ENCODE measurements at places on chromosomes 5 and 9.

DNA sequence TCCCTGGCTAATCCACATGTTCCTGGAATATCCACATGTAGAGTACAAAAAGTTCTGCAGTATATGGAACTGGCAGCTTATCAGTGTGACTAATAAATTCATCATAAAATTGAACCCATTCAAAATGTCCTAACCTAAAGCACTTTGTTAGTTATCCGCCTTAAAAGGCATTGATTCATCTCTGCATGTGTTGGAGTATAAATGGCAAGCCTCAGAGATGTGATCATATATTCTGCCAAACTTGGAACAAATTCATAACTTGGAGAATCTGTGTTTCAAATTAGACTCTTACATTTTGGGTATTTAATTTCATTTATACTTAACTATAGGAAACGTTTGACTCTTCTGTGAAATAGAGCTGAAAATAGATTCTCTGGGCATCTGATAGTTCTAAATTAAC is 25.2 kb upstream of the NREP start:
- ATAC-seq = no peak

- ATAC-seq = no peak
Observed at GRCh38 chr9:114682846-114683245, 854 bp upstream of the TEX48 start.

DNA sequence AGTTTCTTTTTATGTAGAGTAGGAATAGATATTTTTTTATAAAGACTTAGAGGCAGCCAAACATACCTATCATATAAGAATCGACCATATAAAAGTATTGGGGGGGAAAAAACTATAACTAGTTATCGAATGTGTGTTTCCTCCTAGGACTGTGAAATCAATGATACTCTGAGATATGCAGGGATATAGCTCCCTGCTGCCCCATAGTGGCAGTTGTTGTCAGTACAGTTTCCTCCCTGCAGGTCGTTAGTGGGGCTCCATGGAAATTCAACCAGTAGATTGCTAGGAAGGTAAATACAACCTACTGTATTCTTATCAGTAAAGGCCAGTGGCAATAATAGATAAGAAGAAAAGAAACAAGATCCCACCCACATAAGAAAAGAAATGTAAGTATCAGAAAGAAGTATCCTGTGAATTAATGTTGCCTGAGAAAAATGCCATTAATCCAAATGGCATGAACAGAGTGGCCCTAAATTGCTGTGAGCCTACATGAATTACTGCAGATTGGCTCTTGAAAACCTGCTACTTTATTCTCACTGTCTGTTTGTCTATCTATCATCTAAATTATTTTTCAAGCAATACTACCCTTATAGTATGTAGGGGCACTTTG is 136.9 kb upstream of the FBN2 start:
- peak; percentile 67 for ATAC-seq

- peak; percentile 98 for ATAC-seq
Observed at GRCh38 chr5:171336521-171337209, 27.6 kb downstream of the TLX3 start.

DNA sequence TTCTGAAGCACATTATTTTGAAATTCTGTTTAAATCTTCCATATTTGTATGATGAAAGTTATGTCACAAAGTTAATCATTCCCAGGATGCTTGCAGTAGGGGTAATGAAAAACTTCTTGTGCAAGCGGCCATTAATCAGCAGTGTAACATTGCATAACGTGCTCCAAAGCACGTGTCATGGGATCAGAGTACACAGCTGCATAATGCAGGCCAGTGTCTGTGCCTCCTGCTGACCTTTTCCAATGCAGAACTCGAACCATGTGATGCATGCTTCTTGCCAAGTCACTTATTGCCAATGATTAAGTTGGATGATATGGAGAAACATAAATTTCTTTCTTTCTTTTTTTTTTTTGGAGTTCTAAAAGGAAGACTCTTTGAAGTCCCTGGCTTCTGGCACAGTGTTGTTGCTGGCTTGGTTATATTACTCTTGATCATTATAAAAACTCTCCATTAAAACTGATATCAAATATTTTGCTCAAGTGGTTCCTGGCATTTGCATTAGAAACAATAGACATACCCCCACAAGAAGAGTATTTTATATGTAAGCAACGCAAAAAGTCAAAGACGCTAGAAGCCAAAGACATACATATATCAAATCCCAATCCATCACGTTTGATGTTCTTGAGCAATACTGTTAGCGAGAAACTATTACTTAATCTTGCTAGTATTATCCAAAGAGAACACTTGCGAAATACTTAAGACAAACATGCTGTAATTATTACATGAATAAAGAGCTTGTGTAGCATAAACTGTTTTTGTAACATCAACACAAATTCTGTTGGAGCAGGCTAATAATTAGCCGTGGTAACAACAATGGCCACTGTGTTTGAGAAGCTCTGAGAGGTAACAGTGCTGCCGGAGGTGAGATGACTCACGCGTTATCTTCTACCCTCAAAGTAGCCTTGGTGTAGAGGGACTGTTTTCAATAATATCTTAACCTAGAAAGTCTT is 164.2 kb downstream of the AUH start:
- peak; percentile 67 for ATAC-seq

- ATAC-seq = no peak
Observed at GRCh38 chr5:102903074-102903871, 148.2 kb downstream of the PAM start.

GRCh38 chr9:76394960-76395252 is 680 bp upstream of the RFK start:
- peak; percentile 31 for ATAC-seq

- ATAC-seq = no peak
Observed at GRCh38 chr9:15238646-15239045, 68.4 kb downstream of the TTC39B start.

GRCh38 chr9:124882231-124882630 is 20.3 kb downstream of the ARPC5L start:
- no peak for ATAC-seq

GRCh38 chr5:392431-392988 is 50.5 kb upstream of the EXOC3 start:
- ATAC-seq = no peak

DNA sequence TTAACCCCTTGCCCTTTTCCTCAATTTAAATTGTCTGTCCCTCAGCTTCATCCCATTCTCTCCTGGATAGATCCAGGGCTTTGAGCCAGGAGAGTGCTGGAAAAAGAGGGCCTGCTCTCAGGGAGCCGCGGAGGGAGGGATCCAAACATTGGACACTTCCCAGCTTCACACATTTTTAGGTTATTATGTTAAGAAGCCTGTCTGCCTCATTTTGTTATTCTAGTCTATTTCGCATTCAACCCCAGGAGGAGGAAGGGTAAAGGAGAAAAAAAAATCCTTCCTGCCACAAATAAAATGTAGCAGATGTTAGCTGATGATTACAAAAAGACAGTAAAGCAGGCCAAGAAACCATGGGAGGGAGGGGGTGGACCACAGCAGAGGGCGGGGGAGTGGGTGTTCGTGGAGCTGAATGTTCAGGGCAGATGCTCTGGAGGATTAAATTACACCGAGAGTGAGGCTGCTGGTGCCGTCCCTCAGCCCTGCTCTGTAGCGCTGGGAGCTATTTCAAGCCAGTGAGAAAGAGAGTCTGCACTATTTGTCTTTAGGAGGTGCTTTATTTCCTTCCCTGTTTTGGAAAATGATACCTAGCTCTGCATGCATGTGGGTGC is 60.6 kb upstream of the ZFR start:
- peak; percentile 93 for ATAC-seq

DNA sequence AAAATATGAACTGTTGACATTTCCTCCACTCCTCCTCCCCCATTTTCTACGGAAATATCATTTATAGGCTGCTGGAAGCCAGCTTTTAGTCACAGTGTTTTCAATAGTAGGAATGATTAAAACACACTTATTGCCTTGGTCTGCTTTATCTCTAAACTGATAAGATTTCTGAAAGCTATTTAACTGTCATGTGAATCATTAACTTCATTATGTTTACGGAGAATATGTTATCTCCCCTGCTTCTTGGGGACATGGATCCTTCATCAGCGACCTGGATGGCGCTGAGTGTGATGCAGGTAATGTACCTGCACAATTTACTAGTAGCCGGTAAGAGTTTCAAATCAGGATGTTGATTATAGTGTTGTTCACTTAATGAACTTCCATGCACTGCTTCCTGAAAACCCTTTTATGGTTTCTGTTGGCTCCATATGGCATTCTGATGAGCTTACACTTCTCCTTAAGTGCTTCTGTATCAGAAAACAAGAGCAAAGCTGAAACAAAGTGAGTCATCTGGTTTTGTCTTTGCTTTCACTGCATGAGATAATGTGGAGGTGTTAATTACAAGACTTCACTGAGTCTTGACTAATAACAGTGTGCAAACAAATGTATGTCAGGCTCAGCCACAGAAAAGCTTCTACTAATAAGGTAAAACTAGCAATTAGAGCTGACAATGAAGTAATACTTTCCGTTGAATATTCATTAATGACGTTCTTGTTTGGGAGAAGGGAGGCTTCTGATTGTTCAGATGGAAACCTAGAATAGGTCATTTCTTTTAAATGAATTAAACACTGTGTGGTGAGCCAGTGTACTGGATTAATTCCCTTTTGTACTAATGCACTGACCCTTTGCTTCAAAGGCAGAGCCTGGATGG is 162.4 kb upstream of the ZNF608 start:
- ATAC-seq = peak; percentile 79

All from motor neuron (in vitro differentiated cells).